ENCODE measurements at places on chromosomes 1 and 21.

DNA sequence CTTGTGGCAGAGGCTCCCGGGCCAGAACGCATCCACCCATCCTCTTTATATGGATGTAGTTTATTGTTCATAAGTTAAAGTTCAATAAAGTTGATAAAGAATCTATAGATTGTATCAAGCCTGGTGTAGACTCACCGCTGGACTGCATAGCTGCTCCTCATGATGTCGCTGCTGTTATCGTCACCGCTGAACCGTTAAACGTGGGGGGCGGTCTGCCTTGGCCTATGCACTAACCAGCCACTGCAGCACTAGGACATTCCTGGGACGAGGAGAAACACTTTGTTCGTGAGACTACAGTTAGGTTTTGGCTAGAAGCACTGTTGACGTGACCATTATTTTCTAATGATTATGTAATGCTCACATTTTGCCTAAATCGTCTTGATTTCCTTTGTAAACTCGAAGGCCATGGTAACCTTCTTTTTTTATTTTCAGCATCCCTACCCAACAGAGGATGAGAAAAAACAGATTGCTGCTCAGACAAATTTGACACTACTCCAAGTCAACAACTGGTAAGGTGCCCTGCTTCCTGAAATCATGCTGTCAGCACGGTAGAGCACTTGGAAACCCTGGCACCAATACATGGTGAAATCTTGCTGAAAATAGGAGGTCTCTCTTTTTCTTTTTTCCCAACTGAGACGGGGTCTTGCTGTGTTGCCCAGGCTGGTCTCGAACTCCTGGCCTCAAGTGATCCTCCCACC, 50.2 kb downstream of the PKNOX1 start:
- DNase-seq: no peak

- no peak for DNase-seq
Observed at GRCh38 chr21:38289705-38290485, 33.1 kb downstream of the KCNJ15 start.

GRCh38 chr1:39508857-39509305, 17.4 kb downstream of the BMP8A start:
- DNase-seq: no peak

GRCh38 chr1:3221112-3222041, 152.4 kb downstream of the PRDM16 start:
- no peak for DNase-seq

- no peak for DNase-seq
Observed at GRCh38 chr1:102098081-102098480, 101.4 kb upstream of the OLFM3 start.

DNA sequence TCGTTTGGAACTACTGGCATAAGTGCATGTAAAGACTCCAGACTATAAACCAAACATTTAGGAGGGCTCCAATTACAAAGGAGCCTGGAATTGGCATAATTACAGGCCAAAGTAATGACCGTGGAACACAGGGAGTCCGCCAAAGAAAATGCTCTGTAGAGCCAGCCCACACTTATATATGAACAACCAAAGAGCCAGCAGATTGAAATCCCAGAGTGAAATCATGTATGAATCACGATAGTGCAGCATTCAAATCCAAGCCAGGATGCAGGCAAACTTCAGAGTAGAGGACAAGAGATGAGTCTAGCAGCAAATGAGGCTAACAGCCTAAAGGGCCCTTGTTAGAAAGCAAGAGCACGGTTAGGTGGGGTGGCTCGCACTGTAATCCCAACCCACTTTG, 13.1 kb downstream of the VPS26C start:
- no peak for DNase-seq

GRCh38 chr1:58902830-58903513, 119.1 kb upstream of the JUN start:
- no peak for DNase-seq

GRCh38 chr1:17440827-17441168, 1.3 kb upstream of the RCC2 start:
- DNase-seq: no peak

GRCh38 chr1:175185903-175186302, 6.7 kb downstream of the KIAA0040 start:
- DNase-seq: no peak

DNA sequence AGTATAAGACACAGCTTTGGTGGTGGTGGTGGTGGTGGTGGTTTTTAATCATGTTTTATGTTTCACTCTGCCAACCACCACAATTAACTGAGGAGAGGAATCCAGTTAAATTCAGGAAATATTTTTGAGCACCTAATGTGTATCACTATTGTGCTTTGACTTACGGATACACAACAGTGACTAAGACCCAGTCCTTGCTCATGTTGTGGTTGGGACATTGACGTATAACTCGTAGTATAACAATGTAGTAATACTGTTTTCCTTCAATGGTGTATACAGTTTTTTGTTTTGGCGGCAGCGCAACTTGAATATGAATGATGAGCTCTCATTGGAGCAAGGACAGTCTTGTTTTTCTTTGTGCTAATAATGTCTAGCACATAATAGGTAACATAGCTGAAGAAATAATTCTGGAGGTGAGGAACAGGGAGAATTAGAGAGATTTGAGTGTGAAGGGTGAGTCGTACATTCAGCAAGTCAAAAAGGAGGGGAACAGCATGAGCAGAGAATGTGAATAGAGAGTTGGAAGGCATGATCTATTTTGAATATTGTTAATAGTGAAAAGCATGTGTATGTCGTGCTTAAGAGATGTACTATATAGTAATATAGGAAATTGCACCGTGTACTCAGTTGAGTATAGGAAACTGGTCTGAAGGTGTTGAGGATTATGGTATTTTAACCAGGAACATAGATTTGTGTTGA, 5.5 kb downstream of the CACYBP start:
- DNase-seq: no peak

DNA sequence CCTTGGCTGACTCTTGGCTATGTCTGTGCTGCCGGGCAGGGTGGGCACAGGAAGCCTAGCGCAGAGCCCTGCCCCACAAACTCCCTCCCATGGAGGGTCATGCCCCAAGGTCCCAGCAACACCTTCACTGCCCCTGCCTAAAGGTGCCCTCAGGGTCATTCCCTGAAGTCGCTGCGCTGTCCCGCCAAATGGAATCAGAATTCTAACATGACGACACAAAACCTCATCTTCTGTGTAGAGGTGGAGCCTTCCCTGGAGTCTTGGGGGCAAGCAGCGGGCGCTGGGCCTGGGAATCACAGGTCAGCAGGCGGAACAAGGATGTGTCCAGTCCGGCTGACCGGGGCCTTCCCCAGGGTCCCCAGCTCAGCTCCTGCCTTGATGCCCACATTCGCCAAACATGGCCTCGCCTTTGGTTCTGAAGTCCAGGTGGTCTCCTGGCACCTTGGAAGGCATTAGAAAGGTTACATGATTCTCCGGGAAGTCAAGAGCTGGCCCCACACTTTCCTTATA, 17.3 kb downstream of the TMEM201 start:
- DNase-seq: no peak

DNA sequence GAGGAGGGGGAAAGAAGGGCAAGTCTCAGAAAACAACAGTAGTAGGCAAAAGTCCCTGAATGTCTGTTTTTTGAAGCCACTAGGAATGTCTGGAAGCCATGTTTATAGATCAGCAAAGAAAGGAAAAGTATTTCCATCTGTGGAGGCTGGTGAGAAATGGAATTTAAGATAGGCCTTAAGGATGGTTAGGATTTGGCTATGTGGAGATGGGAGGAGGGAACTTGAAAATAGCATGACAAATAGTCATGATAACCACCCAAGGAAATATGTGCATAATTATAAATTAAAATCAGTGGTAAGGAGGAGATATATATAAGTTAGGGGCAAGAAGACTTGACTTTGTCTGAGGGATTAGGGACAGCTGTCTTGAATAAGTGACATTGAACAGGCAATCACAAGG, 33.8 kb upstream of the FGGY start:
- DNase-seq: no peak

DNA sequence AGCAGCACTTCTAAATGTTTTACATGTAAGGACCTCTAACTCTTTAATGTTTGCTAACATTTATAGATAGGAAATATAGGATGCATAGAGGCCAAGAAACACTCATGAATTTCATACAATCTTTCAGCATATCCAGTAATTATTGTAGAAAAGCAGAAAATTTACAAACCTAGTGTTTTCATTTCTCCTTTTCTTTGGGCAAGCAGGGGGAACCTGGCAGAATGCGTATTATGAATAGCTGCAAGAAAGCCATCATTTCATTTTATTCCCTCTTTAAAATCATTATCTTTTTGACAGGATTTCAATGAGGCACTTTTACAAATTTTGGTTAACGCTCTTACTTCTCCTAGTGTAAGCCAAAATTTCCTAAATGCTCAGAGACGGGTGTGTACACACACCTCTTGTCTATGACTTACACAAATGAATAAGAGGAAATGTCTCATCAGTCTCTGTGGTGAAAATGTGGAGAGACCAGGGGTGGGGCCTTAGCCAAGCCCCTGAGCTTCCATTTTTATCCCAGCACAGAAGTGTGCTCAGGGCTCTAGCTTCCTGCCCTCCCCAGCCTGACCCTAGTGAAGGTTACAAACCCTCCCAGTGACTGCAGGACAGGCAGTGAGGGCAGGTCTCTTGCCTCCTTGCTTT, 91.6 kb downstream of the LRRC8C start:
- no peak for DNase-seq

DNA sequence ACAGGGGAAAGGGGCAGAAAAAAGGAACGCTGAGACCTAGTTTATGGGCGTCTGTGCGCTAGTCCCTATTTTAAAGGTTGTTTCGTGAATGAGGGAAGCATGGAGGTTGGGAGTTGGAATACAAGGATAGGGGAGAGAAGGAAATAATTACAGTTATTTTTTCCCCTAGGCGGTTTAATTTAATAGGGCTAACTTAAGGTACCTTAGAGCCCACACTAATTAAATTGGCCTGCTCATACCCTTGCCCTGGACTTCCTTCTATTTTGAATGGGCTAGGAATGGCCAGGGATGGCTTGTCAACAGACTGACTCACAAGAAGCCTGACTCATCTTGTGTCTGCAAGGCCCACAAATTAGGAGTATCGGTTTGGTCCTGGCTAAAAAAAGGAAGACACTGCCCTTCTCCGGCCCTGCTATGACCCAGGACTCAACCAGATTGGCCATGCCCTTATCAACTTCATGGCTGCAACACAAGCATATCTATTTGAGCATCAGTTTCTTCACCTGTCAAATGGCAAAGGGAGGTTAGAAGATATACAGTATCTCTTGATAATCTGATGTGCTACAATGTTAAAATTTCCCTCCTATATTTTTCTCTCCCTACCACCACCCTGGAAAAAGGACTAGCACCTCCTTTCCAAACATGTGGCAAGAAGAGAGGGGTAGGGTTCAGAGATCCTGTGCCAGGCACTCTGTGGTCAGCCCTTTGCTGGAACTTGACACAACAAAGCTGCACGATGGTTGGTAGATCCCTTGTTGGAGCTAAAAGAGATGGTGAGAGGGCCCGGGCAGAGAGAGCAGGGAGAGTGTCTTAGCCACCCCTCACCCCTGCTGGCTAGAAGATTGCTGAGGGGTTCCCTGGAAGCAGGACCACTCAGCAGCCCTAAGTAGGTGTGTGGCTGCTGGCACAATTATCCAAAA, 2.2 kb upstream of the SSBP3 start:
- no peak for DNase-seq

- no peak for DNase-seq
Observed at GRCh38 chr1:144551543-144552424, 40.9 kb upstream of the PPIAL4F start.

- DNase-seq: no peak
Observed at GRCh38 chr21:44596068-44596725, 3.9 kb upstream of the KRTAP10-6 start.

Data from GM18507 (cell line).